ENCODE measurements at places on chromosomes 2 and 18.

DNA sequence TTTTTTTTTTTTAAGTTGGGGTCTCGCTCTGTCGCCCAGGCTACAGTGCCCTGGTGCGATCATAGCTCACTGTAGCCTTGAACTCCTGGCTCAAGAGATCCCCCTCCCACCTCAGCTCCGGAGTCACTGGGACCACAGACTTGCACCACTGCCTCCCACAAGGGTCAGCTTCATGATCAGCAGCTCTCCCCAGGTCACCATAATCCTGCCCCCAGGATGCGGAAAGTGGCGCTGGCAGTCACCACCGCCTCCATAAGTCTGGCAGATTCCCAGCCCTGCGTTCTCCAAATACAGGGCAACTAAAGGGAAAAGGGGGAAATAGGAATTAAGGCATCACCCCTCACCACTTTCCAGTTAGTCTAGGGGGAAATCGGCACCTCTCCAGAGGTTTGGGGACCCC lies 5.2 kb upstream of the ARID5A start:
- DNase-seq = no peak

DNA sequence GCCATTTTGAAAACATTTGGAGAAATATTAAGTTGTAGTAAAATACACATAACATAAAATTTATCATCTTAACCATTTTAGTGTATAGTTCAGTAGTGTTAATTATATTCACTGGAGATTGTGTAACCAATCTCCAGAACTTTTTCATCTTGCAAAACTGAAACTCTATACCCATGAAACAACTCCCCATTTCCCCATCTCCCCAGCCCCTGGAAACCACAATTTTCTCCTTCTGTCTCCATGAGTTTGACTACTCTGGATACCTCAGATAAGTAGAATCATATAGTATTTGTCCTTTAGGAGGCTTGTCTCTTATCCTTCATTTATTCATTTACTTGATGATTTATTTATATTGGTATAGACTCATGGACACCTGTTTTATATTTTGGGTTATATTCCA lies 392.9 kb downstream of the SETBP1 start:
- no peak for DNase-seq

- no peak for DNase-seq
These were observed 118.8 kb downstream of the MSH2 start for GRCh38 chr2:47521666-47522285.

DNA sequence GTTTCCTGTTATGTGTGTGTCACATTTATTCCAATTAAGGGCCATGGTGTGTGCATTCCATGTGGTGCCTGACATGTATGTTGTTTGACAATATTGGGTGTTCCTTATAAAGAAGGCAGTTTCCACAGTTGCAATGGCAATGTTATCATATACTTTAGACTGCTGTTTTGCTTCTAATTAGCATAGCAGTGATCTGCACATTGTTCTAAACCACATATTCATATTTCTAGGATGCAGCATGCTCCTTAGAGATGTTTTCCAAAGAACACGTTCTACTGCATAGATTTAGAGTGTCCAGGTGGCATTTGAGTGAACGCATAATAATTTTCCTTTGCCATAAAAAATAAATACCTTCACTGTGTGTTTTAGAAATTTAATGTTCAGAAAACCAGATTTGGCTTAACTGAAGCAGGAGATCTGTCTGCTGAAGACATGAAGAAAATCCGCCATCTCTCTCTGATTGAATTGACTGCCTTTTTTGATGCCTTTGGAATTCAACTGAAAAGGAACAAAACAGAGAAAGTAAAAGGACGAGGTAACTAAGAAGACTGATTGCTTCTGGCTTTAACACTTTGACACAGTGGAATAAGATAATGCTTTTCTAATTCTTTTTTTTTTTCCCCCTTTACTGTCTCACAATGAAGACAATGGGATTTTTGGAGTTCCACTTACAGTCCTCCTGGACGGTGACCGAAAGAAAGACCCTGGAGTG lies 143.7 kb downstream of the ARHGAP28 start:
- no peak for DNase-seq

- DNase-seq = no peak
These were observed 26.9 kb upstream of the RAB31 start for GRCh38 chr18:9681217-9681616.

DNA sequence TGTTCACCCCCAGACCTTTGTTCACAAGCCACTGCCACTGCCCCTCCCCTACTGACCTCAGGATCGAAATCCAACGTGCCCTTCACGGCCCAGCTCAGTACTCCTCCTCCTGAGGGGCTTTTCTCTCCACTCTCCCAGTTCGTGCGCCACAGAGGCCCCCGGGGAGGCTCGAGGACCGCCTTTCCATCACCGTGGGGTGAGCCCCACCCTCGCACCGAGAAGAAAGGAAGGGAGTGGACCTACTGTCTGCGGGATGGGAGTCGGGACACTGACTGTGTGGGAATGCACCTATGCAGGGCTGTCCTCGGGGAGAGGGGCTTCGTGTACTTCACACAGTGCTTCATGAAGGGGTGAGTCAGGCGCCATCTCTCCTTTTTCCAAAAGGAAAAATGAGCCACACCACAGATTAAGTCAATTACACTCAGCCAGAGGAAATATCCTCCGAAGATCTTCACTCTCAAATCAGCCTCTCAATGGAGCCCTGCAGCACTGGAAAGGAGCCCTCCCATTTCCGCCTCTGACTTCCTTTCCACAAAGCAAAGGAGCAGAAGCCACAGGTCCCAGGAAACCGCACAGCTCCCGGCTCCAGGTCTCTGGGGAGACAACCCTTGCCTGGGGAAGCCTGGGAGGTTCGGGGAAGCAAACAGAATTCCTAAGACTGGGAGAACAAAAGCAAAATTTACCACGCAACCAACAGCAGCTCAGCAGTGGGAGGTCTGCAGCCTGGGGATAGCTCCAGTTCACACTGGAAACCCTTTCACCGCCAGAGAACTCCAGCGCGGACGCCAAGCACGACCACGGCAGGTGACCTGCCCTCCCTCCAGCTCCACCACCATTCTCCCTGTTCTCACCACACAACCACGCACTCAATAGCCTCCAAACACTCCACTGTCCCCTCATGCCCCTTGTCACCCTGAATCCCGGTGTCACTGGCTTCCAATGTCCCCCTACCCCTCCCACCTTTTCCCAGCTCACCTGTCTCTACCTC lies 21.6 kb downstream of the ADCY3 start:
- no peak for DNase-seq

- no peak for DNase-seq
These were observed 42.8 kb upstream of the INHBB start for GRCh38 chr2:120303177-120303576.

DNA sequence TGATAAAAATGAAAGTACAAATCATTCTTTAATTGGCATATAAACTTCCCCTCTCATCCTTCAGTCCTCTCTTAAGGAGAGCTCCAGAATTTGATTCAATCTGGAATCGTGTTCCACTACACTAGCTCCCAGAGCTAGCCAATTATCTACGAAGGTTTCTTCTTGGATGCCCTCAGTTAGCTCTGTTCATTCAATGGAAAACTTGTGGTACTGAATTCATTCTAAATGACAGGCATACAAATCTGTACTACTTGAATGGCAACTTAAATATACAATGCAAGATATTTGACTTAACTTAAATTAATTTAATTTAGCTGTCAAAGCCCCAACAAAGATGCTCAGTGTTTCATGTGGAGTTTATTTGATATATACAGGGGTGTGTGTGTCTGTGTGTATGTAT lies 1474.2 kb upstream of the CELF4 start:
- no peak for DNase-seq

- DNase-seq = no peak
These were observed 148.0 kb upstream of the SLC14A2 start for GRCh38 chr18:45467293-45467692.

GRCh38 chr2:26980971-26981370 lies 10.5 kb downstream of the MAPRE3 start:
- DNase-seq = no peak

DNA sequence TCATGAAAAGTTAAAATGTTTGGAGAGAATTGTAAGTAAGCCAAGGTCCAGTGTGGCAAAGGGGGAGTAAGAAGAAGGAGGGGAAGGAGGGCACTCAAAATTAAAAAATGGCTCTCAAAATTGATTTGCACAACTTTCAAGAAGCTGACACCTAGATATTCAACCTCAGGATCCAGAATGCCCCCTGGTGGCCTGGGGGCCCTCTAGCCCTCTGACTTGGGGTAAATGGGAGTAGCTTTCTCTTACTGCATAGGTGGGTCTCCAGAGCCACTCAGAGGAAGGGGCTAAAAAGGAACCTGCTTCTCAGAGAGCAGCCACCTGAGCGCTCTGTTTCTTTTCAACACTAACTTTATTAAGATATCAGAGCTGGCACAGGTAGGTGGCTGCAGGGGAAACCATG lies 968.5 kb downstream of the BCL11A start:
- no peak for DNase-seq

GRCh38 chr18:37684183-37684582 lies 118.6 kb upstream of the CELF4 start:
- DNase-seq = no peak

DNA sequence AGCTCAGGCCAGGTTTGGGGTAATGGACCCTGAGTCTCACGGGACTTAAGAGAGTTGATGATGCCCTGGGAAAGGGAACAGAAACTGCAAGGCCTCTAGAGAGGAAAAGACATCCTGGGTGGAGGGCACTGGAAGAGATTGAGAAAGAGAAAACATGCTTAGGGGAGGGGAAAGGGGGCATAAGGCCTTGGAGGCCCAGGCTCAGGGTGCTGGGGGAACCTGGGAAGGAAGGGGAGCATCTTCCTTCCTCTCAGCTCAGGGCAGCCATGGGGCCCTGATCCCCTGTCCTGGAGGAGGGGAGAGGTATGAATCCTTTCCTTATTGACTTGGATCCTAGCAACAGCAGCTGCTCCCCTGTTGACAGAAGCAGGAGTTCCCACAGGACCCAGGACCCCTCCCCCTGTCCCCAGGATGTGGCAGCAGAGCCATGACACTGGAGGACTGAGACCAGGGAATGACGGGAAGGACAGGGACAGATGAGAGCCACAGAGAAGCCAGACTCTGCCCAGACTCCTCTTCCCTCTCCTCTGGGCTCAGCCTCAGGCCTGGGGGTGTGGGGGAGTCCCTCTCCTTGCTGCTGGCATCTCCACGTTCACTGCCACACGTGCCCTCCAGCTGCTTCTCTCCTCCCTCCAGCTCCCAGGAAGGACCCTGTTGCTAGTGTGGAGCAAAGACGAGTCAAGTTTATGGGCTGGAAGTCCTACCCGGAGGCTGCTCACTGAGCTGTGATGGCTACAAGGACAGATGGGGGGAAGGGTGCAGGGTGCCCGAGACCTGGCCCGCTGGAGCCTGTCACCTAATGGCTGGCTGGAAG lies 815 bp downstream of the GPBAR1 start:
- DNase-seq = no peak

DNA sequence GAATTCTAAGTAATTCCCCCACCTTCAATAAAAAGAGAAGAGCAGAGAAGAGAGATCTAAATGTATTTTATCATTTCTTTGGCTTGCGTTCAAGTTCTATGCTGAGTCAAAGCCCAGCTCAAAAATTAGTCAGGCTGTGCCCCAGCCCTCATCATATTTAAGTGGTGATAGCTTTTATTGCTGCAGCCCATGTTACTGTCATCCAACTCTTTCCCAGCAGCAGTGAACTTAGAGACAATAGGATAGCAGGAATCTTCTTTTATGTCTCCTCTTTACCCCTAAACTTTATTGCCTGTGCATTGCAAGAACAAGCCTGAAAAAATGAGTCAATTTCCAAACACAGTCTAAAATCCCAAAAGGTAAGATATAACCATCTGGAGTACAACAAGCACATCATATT lies 1599.3 kb upstream of the PIK3C3 start:
- no peak for DNase-seq

DNA sequence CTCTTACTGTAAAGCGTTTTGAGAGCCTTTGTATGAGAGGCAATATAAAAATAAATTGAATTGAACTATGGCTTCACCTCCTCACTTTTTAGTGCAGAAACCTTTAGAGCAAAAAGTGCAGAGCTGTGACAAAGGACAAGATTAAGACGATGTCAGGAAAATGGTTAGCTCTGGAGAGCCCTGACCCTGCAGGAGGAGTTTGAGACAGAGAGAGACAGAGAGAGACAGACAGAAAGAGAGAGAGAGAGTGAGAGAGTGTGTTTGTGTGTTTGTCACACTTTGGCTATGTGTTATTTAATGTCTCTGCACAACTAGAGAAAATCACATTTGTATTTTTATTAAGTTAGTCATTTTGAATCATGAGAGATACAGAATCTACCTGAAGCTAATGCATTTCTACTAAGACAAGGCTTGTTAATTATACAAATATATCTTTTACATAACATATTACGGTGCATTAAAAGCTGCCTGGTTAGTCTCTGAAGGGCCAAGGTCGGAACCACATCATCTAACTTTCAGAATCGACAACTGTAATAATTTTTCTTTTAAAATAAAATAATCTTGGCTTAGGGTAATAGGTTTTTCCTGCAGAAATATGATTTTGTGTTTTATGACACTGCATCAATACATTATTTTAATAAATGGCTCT lies 423.5 kb upstream of the ZEB2 start:
- DNase-seq = no peak

GRCh38 chr2:63628403-63628942 lies 39.7 kb downstream of the MDH1 start:
- no peak for DNase-seq

- no peak for DNase-seq
These were observed at the start of gene GNLY for GRCh38 chr2:85694052-85695025. GNLY (plus strand) TSS chr2:85694358; CDS start chr2:85694419, 61 bp downstream.

DNA sequence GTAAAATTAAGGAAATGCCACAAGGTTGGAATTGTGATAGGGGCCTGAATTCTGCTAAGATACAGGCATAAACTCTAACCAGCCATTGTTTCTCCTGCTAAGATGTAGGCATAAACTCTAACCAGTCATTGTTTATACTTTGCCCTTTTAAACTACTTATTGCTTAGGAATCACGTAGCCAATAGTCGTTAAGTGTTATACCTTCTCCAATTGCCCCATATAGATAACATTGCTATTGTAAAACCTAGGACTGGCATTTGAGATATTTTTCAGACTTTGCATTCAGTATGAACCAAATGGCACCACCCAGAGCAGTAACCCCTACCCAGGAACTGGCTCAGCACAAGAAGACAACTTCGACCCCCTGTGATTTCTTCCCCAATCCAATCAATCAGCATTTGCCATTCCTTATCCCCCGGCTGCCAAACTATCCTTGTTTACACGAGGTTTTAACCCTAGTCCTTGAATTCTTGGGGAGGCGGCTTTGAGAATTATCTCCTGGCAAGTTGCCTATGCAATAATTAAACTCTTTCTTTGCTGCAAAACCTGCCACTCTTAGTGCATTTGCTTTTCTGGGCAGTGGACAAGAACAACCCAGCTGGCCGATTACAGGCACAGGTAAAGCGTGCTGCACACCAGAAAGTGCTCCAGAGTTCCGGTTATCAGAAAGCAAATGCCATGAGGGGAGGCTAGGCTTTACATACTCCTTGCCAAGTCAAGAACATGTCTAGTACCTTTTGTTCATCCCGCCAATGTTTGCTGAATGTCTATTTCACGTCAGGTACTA lies 167.6 kb downstream of the LAMA1 start:
- no peak for DNase-seq

DNA sequence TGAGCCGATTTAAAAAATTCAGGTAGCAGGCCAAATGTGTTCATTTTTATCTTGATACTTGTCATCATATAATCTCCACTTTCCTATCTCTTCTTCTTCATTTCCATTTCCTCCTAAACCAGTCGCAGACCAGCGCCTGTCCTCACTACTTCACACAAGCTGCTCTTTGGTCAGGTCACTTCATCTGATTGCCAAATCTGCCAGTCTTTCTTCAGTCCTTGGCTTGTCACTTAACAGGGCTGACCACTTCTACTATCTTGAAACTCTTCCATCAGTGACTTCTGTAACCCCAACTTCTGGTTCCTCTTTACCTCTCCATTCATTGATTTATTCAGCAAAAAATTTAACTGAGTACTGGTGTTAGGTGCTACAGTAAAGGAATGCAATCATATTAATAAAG lies 18.0 kb upstream of the SPRED2 start:
- DNase-seq = no peak
